EL (cell line): ENCODE measurements at places on chromosomes 4 and X.

DNA sequence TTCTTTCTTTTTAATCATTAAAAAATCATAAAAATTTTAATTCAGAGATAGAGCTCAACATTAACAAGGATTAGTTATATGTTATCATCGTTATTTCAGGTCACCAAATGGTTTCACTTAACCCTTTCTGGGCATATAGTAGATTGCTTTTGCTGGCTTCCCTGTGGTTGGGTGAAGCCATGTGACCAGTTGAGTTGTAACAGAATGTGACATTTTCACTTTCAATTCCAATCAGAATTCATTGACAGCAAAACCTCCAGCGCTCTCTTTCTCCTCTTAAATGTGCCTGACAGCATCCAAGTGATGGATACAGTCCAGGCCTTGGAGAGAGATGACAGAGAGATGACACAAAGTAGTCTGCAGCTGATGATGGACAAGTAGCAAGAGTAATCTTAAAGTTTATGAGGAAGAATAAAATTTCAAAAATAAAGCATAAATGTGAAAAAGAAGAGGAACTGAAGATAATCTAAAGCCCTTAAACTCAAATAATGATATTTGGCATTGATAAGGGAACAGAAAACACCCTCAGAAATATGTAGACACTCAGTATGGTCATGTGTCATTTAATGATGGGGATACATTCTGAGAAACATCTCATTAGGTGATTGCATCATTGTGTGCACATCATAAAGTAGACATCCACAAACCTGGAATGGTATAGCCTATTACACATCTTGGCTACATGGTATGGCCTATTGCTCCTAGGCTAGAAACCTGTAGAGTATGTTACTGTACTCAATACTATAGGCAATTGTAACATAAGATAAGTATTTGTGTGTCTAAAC, 92.3 kb upstream of the QRFPR start:
- no peak for DNase-seq

- no peak for DNase-seq
These were observed 212.4 kb upstream of the CASK start for GRCh38 chrX:42135583-42136228.

DNA sequence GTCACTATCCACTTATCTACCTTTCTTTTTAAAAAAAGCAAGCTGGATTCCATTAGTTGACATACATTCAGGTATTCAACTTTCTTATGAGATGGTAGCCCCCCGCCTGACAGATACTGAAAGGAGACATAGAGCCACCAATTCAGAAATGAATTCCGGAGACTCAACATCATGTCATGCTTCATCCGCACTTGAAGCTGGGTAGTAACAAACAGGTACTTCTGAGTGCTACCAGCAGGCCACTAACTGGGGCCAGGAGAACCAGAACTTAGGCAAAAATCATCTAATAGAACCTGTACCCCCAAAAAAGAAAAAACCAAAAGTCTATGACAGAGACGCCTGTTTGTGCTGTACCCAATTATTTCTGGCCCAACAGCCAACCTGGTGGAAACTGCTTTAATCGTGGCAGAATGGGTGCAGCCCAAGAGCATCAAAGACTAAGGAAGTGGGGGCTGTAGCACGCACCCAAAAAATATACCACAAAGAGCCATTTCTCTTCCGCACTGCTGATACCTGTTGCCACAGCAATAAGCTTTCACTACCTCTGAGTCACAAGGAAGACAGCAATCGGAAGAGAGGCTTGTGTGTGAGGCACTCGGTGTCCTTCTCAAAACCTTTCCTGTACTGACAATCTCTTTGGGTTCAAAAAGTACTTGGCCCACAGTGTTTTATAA, 84.8 kb downstream of the AFAP1 start:
- DNase-seq: no peak

- DNase-seq: peak; percentile 87
These were observed 9.6 kb upstream of the EXOSC9 start for GRCh38 chr4:121791481-121791880.

DNA sequence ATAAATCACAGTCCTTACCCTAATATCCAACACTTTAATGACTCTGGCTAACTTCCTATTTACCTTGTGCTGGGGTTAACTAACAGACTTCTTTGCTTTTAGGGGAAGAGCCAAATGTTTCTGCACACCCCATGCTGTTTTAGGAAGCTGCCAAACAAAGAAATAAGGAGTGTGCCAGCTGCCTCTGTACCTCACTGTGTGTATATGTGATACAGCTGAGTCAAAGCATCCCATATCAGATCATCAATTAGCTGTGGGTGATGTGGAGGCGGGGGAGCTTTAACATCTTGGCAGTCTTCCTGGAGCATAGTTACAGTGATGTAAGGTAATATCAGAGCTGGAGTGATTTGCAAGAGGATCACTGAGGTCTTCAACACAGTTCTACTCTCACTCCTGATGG, 95.4 kb downstream of the COL25A1 start:
- DNase-seq: peak; percentile 45

- no peak for DNase-seq
These were observed 211.5 kb downstream of the BCOR start for GRCh38 chrX:39886282-39886681.

GRCh38 chr4:3676907-3677747, 89.1 kb upstream of the ADRA2C start:
- DNase-seq: no peak

DNA sequence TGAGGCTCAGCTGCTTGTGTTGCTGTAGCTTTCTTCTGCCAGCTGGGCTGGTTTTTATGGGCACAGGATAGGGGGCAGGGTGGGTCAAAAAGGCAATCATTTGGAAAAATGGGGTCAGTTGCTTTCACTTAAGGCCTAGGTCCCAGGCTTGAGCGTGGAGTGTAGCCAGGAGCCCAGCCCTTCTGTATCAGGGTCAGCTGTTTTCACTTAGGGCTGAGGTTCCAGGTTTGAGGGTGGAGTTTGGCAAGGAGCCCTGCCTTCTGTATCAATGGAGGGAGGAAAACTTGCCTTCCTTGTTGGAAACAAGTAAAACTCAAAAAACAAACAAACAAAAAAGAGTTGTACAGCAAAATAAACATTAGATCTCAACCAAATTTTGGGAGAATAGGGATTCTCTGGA, 37.0 kb upstream of the UGT8 start:
- no peak for DNase-seq

GRCh38 chr4:145183023-145183422, 2.6 kb upstream of the OTUD4 start:
- DNase-seq: no peak

GRCh38 chrX:118437283-118437682, 58.3 kb upstream of the DOCK11 start:
- no peak for DNase-seq

GRCh38 chr4:70533791-70534190, 15.4 kb downstream of the AMTN start:
- DNase-seq: no peak

- DNase-seq: no peak
These were observed 316.7 kb downstream of the RPA4 start for GRCh38 chrX:97200454-97200853.

DNA sequence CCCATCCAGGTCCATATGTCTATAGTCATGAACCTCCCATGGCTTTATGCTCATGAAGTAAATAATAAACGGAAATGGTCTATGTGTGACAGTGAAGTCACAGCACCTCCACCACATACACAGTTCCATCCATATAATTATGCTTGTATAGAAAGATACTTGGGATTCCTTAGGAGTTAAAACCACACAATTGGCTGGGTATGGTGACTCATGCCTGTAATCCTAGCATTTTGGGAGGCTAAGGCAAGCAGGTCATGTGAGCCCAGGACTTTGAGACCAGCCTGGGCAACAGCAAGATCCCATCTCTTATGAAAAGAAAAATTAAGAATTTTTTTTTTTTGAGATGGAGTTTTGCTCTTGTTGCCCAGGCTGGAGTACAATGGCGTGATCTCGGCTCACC, 55.6 kb upstream of the RBM47 start:
- DNase-seq: peak; percentile 84

GRCh38 chr4:8230033-8230432, 30.9 kb downstream of the SH3TC1 start:
- DNase-seq: no peak

DNA sequence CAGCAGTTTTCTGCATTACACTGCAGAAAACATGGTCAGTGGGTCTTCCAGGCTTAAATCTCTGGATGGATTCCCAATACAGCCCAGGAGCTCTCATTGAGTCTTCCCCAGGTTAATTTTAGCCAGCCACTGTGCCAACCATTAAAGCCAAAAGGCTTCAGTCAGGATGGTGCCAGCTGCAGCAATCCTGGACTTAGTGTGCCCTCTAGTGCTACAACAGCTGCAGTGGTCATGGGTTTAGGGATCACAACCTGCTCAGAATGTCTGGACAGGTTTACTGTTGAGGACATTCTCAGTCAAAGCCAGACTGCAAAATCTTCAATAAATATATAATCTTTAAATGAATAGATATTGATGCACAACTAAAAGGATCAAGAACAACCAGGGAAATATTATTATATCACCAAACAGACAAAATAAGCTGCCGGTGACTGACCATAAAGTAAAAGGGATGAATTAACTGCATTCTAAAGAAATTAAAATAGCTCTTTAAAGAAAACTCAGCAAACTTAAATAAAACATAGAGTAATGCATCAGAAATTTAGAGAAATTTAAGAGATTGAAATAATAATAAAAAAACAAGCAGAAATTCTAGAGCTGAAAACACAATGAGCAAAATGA, 639.9 kb downstream of the SPOCK3 start:
- DNase-seq: peak; percentile 48

DNA sequence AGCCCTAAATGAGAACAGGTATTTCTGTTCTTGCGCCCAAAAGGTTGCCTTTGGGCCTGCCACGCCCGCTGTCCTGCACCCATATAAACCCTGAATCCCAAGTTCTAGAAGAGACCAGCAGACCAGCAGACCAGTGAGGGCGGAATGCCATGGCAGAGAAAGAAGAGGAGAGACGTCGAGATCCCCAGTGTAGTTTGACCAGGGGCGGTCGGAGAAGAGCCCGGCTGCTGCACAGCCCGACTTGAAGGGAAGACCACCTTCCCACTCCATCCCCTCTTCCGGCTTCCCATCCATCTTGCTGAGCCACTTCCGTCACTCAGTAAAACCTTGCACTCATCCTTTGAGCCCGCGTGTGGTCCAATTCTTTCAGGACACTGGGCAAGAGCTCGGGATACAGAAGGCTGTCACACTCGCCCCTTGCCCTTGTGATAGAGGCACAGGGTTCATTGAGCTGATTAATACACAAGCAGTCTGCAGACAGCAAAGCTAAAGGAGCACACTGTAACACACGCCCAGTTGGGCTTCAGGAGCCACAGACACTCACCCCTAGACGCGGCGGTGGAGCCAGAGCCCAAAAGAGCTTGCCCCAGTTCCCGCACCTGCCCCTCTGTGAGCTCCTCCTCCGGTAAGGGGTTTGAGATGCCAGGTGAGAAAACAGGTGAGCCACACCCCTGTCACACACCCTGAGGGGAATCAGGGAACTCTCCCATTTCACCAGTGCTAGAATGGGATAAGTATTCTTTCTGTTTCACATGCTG, 230.8 kb downstream of the PCDH10 start:
- no peak for DNase-seq

GRCh38 chr4:128574706-128575105, 234.8 kb upstream of the JADE1 start:
- peak; percentile 53 for DNase-seq

- peak; percentile 34 for DNase-seq
These were observed 669 bp downstream of the IRF2 start for GRCh38 chr4:184473499-184474262.

GRCh38 chr4:169351872-169352271, 81.1 kb upstream of the SH3RF1 start:
- DNase-seq: no peak

- peak; percentile 64 for DNase-seq
These were observed 155.8 kb downstream of the ANTXR2 start for GRCh38 chr4:79917246-79917645.

- no peak for DNase-seq
These were observed 109.6 kb downstream of the PACRGL start for GRCh38 chr4:20809812-20810211.
